ENCODE measurements at places on chromosomes 3 and 15. TPM values are rescaled to one million over a fixed set of nuclear protein-coding genes. Genes with fewer than 3 reads are reported as not detected.

Gene NRROS
- polyA plus RNA-seq = 5.6 TPM

- DNase-seq = no peak
Measured at GRCh38 chr3:31002730-31003129, 108.3 kb upstream of the GADL1 start.

GRCh38 chr3:14297784-14298236 lies 104.6 kb upstream of the SLC6A6 start:
- DNase-seq = peak; percentile 29

- peak; percentile 22 for DNase-seq
Measured at GRCh38 chr3:161508852-161509477, 12.4 kb downstream of the OTOL1 start.

Gene ZKSCAN7
- 9.4 TPM for polyA plus RNA-seq

DNA sequence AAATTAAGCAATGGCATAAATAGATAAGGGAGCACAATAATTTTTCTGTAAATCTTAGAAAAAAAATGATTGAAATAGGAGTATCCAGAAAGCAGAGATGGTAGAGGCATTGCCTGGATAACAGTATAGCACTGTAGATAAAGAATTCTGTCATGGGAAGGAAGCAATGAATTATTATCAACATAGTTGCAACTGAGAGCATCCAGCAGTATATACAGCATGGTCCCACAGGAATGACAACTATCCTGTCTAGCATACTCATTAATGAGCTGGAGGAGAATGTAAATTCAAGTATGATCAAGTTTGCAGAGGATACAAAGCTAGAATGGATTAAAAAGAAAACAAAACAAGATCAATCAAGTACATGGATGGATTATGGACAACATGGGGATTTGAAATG lies 90.8 kb downstream of the DPH6 start:
- no peak for DNase-seq

GRCh38 chr3:94063496-94064119 lies 747 bp downstream of the NSUN3 start:
- no peak for DNase-seq

Gene SLCO2A1
- polyA plus RNA-seq = 1.0 TPM

DNA sequence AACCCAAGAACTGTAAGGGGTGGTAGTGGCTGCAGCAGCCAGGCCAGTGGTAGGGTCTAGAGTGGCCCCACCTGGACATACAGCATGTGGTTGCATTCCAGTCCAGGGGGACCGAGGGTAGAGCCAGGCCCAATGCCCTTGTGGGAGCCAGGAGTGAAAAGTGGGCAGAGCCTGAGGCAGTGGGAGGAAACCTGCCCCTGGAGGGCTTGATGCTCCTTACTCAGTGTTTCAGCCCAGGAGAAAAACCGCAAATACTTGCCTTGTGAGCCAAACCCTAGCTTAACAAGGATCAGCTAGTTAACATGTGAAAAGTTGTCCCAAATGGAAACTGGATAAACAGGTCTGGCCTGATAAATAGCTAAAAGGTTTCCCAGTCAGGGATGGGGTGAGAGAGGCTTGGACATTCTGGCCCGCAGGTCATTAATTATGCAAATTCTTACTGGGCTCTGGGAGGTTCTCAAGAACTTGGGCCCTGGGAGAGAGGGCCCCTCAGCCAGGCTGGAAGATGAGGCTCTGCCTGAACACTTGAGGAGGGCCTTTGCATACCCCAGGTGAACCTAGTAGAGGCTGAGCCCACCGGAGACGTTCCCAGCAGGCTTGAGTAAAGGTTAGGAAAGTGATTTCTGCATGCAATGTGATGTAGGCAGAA lies 222.1 kb downstream of the THSD4 start:
- DNase-seq = no peak

Gene SENP8
- polyA plus RNA-seq = 6.5 TPM

GRCh38 chr3:67848299-67848698 lies 193.9 kb upstream of the SUCLG2 start:
- DNase-seq = no peak

GRCh38 chr3:4401441-4401840 lies 65.6 kb downstream of the SUMF1 start:
- no peak for DNase-seq

DNA sequence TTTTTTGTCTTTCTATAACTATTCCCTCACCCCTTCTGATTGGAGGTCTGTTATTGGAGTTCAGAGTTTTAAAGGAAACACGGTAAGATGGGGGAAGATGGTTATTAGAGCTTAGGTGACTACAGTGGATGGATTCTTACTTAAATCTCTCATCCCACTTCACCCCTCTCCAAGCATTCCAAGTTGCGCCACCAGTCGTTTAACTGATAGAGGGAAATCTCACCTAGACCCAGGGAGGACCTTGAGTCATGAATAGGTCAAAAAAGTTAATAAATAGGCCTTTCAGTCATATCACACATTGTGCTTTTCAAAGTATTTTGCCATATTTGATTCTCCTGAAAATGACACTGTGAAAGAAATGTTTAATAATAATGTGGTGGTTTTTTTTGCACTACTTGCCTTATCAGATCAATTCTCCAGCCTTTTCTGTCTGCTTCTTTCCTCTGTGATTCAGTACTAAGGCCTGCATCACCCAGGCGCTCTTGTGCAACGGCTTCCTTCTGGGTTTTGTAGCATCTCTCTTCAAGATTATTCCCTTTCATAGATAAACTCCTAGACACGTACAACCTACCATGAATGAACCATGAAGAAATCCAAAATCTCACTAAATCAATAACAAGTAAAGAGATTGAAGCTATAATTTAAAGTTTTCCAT lies 100.4 kb upstream of the TGFBR2 start:
- DNase-seq = no peak

DNA sequence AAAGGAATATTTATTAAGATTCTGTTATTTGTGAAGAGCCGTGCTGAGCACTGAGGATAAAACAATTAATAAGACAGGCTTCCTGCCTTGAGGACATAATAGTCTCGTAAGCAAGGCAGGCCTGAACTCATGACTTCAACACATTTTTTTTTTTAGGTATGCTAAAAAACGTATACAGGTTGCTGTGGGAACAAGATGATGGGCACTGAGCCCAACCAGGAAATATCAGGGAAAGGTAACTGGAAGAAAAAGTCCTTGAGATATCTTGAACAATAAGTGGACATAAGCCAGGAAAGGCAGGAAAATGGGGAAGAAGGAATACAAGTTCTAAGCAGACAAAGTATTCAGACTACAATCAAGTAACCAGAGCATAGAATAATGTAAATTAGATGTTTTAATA lies 26.1 kb downstream of the CERS3 start:
- DNase-seq = no peak

GRCh38 chr3:8529738-8530525 lies 28.3 kb downstream of the LMCD1 start:
- DNase-seq = no peak

Gene RTP3
- polyA plus RNA-seq = not detected

Gene SLC22A13
- 0.26 TPM for polyA plus RNA-seq

DNA sequence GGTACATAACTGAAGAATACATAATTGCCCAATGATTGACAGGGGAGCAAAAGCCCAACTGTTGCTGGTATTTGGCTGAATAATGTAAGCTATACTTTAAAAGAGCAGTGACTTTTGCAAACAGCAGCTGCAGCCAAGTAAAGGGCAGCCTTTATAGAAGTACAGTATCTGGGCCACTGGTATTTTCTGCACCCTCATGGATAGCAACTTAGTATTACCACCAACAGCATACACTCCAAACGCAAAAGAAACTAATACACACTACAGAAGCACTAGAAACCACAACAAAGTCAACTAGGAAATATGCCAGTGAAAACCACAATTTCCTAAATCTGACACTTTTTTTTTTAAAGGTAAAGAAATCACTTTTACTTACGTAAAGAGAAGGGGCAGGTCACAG lies 206.1 kb downstream of the TIGIT start:
- no peak for DNase-seq

Gene ITIH3
- polyA plus RNA-seq = 1.5 TPM

- DNase-seq = no peak
Measured at GRCh38 chr3:45549961-45550360, 44.6 kb upstream of the LIMD1 start.

Gene DNAJA4
- polyA plus RNA-seq = 92.3 TPM

GRCh38 chr15:67433495-67434099 lies 87.3 kb upstream of the C15orf61 start:
- peak; percentile 29 for DNase-seq

DNA sequence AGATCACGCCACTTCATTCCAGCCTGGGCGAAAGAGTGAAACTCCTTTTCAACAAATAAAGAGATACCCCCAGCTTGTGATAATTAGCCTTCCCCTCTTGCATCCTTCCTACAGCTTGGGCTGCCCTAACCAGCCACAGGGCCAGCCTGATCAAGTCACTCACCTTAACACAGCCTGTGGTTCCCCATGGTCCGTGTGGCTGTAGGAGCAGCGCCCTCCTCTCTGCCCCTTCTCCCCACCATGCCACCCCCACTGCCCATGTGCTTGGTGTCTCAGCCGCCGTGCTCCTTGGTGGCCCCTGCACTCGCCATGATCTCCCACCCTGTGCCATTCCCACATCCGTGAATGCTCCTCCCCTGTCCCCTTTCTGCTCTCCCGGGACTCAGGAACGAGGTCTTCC lies 13.2 kb upstream of the RPP14 start:
- no peak for DNase-seq

Gene EDEM1
- 14.6 TPM for polyA plus RNA-seq

- DNase-seq = no peak
Measured at GRCh38 chr15:73799466-73799865, 46.3 kb upstream of the INSYN1 start.

- no peak for DNase-seq
Measured at GRCh38 chr3:121624147-121624899, 31.1 kb downstream of the FBXO40 start.

DNA sequence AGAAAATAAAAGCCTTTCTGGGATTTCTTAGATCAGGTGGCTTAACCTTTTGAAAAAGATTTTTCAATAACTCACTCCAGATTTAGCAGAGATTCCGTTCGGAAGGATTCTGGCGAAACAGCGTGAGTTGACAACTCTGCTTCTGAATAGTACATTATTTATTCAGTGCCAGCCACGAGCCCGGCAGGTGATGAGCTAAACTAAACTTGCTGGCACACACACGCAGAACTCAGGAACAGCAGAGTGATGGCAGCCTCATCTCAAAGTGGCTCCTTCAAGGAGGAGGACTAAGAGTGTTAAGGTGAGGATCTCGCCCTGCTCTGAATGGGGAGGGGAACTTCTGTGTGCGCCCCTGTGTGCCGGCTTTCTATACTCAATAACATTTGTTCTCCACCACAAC lies 114.3 kb downstream of the FAM43A start:
- no peak for DNase-seq

GRCh38 chr3:33401781-33402180 lies 38.4 kb downstream of the UBP1 start:
- no peak for DNase-seq

GRCh38 chr15:61997786-61998185 lies 62.5 kb downstream of the VPS13C start:
- no peak for DNase-seq

Gene GOLGA8G
- polyA plus RNA-seq = not detected

- DNase-seq = no peak
Measured at GRCh38 chr3:183303690-183304089, 50.6 kb downstream of the B3GNT5 start.

DNA sequence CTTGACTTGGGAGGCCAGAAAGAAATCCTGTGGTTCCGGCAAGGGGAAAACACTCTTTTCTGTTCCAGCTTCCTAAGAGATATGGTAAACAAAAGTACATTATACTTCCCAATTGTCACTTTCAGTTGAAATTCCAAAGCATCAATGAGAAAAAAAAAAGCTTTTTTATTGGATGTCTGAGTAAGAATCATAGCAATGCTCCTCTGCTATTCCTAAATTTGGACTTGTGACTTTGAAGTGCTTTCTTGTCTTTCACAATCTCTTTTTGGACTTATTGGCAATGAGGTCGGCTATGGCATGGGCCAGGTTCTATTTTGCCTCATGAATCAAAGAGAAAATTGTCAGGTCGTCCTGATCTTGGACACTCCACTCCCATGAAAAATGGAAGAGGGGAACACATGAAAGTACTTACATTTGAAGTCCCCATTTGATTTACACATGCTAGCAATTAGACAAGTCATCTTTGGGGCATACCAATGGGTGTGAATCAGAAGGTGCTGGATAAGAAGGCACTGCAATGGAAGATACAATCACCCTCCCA lies 170.5 kb downstream of the GREM1 start:
- no peak for DNase-seq

Gene GABRG3
- polyA plus RNA-seq = 0.43 TPM

- DNase-seq = no peak
Measured at GRCh38 chr3:102089904-102090720, 240.8 kb downstream of the NFKBIZ start.

GRCh38 chr3:193590088-193590856 lies 2.7 kb upstream of the OPA1 start:
- no peak for DNase-seq

Gene ACTRT3
- 2.5 TPM for polyA plus RNA-seq

- peak; percentile 24 for DNase-seq
Measured at GRCh38 chr3:59006634-59007517, 42.9 kb downstream of the CFAP20DC start.

Gene ACTC1
- 8,434 TPM for polyA plus RNA-seq

DNA sequence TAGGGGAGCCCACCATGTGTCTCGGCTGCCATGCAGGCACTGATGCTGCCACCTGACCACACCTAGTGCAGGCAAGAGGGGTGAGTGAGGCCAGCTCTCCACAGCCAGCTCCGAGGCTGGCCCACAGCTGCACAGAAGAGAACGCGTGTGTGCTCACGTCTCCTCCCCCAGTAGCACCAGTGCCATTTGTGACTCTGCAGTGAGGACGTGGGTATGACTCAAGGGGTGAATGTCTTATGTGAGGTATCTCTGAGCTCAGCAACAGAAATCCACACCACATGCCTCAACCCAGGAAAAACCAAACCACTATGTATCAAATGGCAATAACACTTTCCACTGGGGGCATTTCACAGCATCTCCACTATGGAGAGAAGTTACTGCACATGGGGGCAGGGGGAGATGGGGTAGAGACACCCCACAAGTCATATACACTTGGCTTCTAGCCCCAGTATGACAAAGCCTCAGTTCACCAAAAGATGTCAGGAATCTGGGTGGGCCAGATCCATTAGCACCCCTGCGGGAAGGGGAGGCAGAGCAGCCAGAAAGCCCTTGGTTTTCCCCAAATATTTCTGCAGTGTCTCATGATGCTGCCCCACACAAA lies 87.6 kb downstream of the LRIG1 start:
- peak; percentile 90 for DNase-seq

Gene CCR8
- not detected for polyA plus RNA-seq

DNA sequence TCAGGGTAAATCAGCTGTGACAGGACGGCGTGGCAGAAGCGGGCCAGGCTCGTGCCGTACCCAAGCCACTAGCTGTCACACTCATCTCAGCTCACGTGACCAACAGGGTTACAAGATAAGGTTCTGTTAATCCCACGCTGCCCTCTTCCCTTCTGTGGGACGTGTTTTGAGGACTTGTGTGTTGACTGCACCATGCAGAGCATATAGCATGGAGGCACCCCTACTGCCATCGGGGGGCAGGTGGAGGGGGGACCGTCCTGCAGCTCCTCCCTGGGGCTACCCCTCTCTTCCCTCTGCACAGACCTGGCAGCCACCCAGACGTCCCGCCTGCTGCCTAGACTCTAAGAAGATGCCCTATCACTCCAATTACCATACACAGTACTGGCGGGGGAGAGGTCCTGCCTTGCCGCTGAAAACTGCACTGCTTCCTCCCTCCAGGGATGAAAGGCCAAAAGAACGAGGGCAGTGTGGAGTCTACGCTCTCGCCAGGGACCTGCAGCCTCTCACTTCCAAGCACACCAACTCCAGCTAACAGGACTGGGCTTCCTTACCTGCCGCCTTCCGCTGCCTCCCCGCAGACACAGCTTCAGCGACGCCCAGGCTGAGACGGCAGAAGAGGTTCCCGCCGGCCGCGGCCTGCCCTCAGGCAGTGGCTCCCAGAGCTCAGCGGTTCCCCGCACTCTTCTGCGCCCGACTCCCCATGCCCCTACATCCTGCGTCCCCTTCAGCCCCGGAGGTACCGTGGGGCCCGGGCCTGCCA lies at the start of gene TNK2:
Gene TNK2 (minus strand): TSS at position 618 of the 760 bp plus-strand sequence. CDS start 19,963 bp downstream, outside the sequence.
- no peak for DNase-seq

Gene PTPRG
- polyA plus RNA-seq = 27.2 TPM

All from muscle of back (tissue), 13 donors.